ENCODE measurements at places on chromosomes 5 and 9. TPM values are rescaled to one million over a fixed set of nuclear protein-coding genes. Genes with fewer than 3 reads are reported as not detected.

GRCh38 chr5:10219068-10219467, 30.6 kb downstream of the ATPSCKMT start:
- DNase-seq = no peak

DNA sequence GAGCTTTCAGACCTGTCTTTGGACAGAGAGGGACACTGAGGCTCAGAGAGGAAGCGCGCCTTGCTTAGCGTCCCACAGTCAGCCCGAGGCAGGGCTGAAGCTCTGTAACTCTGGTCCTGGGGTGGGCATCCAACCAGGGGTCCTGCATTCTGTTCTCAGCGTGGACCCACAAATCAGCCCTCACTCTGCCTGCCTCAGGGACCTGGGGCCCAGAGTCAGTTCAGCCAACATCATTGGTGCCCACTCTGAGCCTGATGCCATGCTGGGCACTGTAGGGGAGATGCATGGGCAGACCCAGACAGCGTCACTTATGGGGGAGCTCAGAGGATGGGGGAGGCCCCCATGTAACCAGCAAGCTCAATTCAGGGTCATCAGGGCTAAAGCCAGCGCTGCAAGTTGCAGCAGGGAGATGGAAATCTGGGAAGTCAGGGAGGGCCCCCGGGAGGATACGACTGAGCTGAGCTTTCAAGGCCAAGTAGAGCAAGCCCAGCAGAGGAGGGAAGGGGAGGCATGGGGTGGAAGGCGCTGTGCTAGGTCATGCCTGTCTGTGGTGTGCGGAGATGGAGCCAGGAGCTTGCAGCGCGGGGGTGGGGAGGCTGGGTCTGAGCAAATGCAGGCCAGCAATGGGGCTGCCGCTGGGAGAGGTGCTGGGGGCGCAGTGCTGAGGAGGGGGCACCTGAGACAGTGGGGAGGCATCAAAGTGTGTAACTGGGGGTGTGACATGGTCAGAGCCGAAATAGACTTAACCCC, 21.1 kb downstream of the CORO2A start:
- DNase-seq = no peak

DNA sequence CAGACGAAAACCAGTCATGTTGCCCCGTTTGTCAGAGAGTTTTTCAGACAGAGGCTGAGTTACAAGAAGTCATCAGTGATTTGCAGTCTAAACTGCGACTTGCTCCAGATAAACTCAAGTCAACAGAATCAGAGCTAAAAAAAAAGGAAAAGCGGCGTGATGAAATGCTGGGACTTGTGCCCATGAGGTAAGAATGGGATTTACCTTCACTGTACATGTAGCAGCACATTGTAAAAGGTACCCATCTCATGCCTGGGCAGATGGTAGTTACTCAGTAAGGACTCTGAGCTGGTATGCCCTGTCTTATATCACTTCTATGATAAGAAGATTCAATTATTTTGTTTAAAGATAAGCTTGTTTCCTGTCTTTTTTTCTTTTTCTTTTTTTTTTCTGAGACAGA, 38.8 kb downstream of the RAD50 start:
- DNase-seq = no peak

RGS7BP gene
- total RNA-seq = not detected

GRCh38 chr5:156479849-156480248, 152.9 kb downstream of the SGCD start:
- DNase-seq = no peak

GPR150 gene
- 0.75 TPM for total RNA-seq

DNA sequence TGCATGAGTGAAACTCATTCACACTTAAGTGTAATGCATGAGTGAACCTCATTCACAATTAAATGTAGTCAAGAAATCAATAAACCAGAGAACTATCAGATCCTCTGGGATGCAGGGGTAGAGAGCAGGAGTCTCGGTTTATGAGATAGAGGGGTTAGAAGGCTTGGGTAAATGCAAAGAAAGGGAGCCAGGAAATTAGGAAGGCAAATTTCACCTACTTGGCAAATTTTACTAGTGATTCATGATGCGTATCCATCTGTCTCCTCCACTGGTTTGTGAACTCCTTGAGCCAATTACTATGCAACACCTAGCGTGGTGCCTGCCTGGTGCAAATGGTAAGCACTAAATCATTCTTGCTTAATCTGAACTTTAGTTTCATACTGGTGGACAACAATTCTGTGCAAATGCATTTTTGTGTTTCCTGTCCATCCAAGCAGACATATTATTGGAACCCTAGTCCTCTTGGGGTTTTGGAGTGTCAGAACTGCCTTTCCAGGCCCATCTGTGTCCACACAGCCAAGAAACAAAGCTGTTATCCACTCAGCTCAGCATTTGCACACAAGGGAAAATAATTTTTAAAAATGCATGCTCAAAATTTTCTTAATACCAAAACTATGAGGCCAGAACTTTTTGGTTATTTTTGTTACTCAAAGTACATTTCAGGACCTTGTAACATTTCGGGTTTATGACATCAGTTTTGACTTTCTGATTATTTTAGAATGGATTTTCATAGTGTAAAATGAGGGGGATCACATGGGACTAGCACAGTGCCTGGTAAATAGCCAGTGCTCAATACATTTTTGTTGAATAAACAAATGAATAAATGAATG, 5.2 kb downstream of the HAPLN1 start:
- no peak for DNase-seq

DNA sequence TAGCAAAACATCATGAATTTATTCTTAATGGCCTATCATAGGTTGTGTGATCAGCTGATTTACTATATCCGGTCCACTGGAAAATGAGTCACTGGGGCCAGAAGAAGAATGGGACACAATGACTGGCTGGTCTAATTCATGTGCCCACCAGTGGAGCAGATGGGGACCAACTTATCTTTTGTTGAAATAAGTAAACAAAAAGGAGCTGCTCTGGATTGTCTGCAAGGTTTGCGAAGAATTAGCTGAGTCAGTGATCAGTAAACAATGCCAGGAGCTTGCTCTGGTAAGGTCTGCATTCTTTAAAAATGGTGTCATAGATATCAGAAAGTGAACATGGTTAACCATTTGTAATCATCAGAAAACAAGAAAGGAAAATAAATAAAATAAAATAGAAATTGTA, 128.0 kb downstream of the RASEF start:
- DNase-seq = no peak

DNA sequence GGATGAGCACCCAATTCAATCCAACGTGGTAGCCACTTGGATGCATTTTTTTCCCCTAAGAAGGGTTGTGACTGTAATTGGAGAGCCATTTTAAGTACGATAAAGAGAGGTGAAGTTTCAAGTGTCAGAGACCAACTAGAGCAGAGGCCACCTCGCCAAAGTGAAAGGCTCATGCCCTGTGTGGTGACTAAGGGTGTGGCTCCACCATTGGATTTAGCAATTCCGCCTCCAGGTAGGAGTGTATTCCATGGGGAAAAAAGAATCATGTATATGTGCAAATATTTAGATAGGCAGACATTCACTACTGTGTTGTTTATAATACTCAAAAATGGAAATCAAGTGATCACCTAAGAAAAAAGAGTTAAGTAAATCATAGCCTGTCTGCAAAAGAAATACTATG, 53.1 kb upstream of the S1PR3 start:
- DNase-seq = no peak

- no peak for DNase-seq
Measured at GRCh38 chr5:30050056-30050815, 1143.2 kb upstream of the CDH6 start.

ANKRD20A1 gene
- 1.6 TPM for total RNA-seq

DNA sequence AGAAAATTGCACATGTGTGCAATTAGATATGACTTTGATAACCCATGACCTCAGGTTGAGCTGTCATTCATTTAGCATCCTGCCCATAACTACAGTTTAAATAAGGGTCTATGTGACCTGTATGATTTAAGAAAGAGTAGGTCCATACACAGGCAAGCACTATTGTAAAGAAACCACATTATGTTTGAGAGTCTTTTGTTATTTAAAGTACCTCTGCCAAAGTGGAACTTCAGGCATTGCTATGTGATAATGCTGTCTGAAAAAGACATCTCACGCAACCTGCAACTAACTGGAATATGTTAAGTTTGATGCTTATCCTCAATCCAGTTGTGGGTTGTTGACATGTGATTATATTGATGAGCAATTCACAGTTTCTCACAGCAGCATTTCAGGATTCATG, 317.0 kb downstream of the TMEM161B start:
- no peak for DNase-seq

DNA sequence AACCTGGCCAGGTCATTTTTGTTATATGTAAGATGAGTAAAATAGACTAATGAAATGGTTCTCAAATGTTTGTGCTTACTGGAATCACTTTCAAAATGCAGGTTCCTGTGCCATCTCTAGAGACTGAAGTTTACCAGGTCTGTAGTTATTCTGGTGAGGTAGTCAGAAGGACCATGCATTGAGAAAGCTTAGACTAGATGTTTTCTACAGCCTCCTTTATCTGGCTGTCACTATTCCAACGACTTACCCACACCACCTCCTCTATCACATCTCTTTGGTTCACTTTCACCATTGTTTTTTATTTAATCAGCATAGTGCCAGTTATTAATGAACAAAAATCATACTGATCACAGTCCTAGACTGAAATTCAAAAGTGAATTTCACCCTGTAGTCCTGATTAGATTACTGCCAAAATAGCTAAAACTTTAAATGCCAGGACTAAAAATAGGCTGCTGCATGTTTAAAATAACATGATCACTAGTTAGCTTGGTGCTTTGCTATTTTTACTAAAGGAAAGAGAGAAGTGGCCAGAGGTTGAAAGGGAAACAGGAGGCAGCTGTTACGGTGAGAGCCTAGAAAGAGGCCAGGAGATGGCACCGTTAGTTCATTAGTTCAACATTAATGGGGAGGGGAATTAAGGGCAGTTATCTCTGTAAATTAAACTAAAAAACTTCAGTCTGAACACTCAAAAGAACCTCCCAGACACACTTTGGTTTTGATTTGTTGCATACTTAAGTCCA, 13.9 kb upstream of the FNIP1 start:
- DNase-seq = no peak

GRCh38 chr5:476814-477175, 33.8 kb downstream of the EXOC3 start:
- DNase-seq = no peak

ATG12 gene
- 61.0 TPM for total RNA-seq

MCTP1 gene
- total RNA-seq = 2.1 TPM

DNA sequence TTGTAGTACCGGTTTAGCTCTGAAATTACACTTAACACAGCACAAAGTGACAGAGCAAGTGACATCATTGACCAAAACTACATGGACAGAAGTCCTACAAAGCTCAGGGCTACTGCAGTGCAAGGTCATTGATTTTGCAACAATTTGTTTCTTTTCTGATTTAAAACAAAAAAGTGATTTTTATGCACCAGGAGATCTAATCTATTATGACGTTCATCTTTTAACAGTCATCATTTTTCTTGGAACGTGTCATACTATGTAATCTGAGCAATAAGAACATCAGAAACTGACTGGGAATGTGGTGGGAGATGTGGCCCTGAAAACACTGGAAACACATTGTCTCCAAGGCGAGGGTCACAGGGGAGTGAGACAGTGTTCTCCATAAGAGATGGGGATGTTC, 17.4 kb upstream of the ZFAND5 start:
- DNase-seq = no peak

SIT1 gene
- 18.4 TPM for total RNA-seq

GRCh38 chr5:68479524-68479923, 264.0 kb downstream of the PIK3R1 start:
- no peak for DNase-seq

- DNase-seq = peak; percentile 30
Measured at GRCh38 chr5:91052977-91053740, 330.0 kb downstream of the ARRDC3 start.

- no peak for DNase-seq
Measured at GRCh38 chr5:50888751-50889150, 222.3 kb downstream of the PARP8 start.

- DNase-seq = no peak
Measured at GRCh38 chr9:137089232-137089947, 2.6 kb downstream of the MAN1B1 start.

GABRA1 gene
- total RNA-seq = not detected

FOXD4L5 gene
- not detected for total RNA-seq

- no peak for DNase-seq
Measured at GRCh38 chr5:135337064-135337463, 62.0 kb downstream of the MACROH2A1 start.

- DNase-seq = no peak
Measured at GRCh38 chr9:100724886-100725285, 147.0 kb downstream of the CAVIN4 start.

CCDC152 gene
- total RNA-seq = 1.6 TPM

GARNL3 gene
- total RNA-seq = 1.8 TPM

CORO2A gene
- 8.5 TPM for total RNA-seq

DNA sequence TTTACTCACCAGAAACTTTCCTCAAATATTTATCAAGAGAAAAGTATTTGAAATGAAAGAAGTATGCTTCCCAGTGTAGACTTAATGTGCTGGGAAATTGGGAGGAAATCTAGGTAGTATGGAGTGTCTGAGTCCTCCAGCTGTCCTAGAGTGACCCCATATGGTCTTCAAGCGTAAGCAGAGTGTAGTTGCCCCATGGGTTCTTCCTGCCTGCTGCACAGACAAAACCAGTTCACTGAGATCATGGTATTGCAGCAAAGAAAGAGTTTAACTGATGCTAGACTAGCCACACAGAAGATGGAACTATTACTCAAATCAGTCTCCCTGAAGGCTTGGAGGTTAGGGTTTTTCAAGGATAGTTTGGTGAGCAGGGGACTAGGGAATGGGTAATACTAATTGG, 114.9 kb upstream of the PRLR start:
- DNase-seq = no peak

- no peak for DNase-seq
Measured at GRCh38 chr9:81465468-81466011, 223.8 kb downstream of the TLE1 start.

GRCh38 chr9:37149666-37150308, 29.4 kb downstream of the ZCCHC7 start:
- no peak for DNase-seq

- DNase-seq = no peak
Measured at GRCh38 chr5:89320421-89321277, 437.7 kb upstream of the MEF2C start.

DNA sequence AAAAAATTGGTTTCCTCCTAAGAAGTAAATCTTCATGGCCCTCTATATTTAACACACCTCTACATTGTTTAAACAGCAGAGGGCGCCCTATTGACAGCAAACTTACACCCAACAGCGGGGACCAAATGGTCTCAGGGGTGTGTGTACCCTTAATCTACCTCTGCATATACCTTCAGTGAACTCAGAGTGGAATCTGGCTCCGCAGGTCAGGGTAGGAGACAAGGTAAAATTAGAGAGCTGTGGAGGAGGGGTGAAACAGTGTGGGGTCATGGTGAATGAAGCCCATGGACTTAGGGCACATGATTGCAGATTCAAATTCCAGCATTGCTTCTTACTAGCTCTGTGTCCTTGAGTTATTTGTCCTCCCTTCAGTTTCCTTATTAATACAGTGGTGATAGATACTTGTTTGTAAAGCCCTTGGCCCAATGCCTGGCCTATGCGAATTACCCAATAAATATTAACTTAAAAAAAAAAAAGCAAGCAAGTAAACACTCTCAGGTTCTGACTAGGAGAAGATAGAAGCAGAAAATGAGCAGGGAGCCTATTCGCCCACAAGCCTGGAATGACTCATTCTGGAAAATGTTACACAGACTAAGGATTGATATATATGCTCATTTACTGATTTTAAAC, 122.9 kb downstream of the CAVIN4 start:
- DNase-seq = no peak

BTNL3 gene
- total RNA-seq = not detected

- no peak for DNase-seq
Measured at GRCh38 chr5:92599217-92599810, 981.7 kb downstream of the NR2F1-AS1 start.
